Activated naive CD4-positive, alpha-beta T cell treated with Interleukin-2 at 50 U/mL for 16 hours (primary cell): ENCODE measurements at places on chromosomes 16 and 17.

GRCh38 chr17:73747221-73748002, 103.2 kb upstream of the SDK2 start:
- DNase-seq: no peak

- DNase-seq: no peak
Measured at GRCh38 chr17:32494621-32495358, 8.0 kb downstream of the CDK5R1 start.

DNA sequence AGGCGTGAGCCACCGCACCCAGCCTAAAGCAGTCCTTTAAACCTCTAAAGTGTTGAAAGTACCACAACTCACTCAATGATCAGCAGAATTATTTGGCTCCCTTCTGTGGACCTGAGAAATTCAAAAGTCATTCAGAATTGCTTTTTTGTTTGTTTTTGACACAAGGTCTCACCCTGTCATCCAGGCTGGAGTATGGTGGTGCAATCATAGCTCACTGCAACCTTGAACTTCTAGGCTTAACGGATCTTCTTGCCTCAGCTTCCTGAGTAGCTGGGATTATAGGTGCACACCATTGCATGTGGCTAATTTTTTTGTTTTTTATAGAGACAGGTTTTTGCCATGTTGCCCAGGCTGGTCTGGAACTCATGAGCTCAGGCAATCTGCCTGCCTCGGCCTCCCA, 44.3 kb downstream of the TRAF4 start:
- DNase-seq: no peak

DNA sequence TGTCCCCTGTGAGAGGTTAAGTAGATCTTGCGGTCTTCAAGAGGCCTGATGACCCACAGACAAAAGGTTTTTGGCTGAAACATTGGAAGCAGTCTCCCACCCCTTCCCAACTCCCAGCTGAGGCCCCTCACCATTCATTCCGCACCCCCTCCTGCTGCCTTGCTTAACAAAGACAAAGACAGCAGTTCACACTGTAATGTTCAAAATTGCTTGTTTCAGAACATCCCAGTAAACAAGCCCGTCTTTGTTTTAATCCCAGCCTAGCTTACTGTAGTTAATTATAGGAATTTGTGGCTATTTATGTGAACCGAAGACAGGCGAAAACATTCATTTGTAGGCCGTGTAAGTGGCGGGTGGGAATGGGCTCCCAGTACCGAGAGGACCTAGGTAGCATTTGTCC, 55.7 kb downstream of the IRX5 start:
- no peak for DNase-seq

- DNase-seq: no peak
Measured at GRCh38 chr17:5785867-5786509, 201.7 kb upstream of the NLRP1 start.

DNA sequence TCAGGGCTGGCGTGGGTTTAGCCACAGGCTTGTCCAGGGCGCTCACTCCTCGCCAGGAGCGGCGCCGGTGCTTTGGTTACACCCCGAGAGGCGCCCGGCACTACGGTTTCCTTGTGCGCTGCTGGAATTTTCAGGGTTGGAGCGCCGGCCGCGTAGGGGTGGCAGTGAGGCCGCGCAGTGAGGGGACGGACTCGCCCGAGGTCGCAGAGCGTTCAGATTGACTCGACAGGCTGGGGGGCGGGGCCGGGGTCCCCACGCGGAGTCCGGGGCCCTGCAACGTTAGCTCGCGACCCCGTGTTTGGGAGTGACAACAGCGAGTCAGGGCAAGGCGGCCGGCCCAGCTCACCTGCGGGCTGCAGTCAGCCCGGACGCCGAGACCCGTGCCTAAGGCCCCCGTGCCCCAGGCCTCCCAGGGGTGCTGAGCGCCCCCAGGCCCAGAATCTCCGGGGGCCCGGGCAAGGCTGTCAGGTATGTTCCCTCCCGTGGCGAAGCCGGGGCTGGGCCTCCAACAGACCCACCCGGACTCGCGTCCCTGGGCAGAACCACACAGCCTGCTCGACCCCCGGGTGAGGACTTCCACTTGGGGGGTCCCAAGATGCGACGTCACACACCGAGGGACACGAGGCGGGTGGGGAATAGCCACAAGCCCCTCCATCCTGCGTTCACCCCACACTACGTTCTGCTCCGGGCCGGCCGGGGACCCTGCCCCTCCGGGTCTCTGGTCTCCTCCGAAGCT, 1.3 kb upstream of the ACTG1 start:
- peak; percentile 43 for DNase-seq

GRCh38 chr17:72764632-72765041, 327.9 kb downstream of the SLC39A11 start:
- DNase-seq: no peak

- no peak for DNase-seq
Measured at GRCh38 chr16:65284626-65285025, 162.8 kb upstream of the CDH11 start.

GRCh38 chr17:64974750-64975317, 55.6 kb upstream of the LRRC37A3 start:
- DNase-seq: no peak

GRCh38 chr17:800446-801242, 18.5 kb downstream of the MRM3 start:
- no peak for DNase-seq

DNA sequence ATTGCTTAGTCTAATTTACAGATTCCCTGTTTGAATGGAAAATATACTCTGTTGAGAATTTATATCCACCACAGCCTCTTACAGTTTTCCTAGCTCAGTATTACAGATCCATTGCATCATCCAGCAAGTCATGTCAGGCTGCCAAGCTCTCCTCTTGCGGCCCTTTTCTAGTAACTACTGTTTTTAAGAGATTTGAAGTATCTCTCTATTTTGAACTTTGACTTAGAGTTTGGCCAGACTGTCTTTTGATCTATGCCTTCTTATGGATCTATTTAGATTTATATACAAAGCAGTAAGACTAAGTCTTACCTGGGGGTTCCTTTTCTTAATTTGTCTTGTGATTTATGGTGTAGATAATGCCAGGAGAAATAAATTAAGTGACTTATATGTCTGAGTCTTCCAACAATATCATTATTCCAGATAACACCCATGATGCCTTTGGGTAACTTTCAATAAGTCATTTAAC, 53.1 kb upstream of the ABCC11 start:
- DNase-seq: no peak

DNA sequence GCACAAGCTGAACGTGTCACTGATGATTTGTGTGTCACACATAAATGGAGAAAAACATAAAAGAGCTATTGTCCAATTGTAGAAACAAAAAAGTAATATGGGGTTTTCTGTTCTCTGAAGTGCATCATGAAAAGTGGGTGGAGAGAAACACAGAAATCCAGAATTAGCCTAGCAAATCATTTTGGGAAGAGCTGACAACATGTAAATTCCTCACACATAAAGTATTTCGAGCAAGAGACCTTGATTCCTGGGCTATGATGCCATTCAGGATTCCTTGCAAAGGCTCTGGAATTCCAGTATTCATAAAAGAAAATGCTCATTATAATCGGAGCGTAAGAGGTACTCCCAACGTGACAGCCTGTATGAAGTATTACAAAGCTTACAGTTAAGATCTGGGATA, 1.1 kb downstream of the DCUN1D3 start:
- no peak for DNase-seq

GRCh38 chr16:74521691-74522090, 85.2 kb downstream of the GLG1 start:
- no peak for DNase-seq

DNA sequence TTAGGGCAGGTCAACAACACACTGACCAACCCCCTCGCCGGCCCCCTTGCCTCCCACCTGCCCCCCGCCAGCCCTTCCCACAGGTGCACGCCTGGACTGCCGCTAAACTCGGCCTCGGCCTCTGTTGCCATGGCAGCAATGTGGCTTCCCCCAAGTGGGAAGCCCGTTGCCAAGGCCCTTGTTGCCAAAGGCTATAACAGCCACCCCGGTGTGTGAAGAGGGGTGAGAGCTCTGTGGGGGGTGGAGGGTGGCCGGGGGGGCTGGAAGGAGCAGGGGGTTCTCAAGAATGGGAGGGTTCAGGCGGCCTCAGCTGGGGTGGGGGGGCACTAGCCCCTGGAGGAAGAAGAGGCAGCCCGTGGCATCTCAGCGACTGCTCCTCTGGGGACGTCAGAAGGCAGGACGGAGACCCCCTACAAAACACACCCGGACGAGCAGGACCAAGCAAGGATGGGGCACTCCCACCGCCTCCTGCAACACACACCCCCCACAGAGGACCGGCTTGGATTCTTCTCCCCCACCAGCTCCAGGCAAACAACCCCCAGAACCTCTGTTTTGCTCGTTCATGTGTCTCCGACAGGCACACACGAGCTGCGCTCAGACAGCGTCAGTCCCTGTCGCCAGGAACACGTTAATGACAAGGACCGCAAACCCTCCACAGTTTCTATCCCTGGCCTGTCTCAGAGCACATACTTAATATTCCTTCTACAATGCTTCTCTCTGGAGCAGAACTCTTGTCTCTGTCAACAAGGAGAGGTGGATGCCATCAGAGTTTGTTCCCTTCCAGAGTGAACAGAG, 55.7 kb downstream of the ABR start:
- no peak for DNase-seq

- no peak for DNase-seq
Measured at GRCh38 chr17:81165246-81166032, at the start of gene PVALEF. TSS of gene PVALEF (plus strand) at chr17:81165507. CDS start at chr17:81181227, 15,720 bp downstream.

DNA sequence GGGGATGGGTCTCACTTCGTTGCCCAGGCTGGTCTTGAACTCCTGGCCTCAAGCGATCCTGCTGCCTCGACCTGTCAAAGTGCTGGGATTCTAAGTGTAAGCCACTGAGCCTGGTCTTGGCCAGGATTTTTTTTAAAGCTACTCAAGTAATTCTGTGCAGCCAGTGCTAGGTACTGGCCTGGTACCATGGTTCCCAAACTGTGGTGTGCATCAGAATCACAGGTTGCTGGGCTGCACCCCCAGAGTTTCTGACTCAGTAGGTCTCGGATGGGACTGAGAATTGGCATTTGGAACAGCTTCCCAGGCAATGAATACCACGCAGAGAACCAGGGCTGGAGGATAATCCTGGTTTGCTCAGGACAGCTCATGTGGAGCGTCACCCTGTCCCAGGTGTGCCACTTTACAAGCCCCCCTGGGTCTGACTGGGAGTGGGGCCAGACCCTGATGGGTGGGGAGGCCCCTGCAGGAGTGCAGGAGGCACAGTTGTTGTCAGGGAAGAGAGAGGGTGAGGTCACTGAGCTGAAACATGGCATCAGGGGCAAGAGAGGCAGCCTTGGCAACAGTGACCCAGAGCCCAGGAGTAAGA, 10.7 kb upstream of the MRPS23 start:
- no peak for DNase-seq

- no peak for DNase-seq
Measured at GRCh38 chr16:58426966-58427365, 34.7 kb downstream of the GINS3 start.

DNA sequence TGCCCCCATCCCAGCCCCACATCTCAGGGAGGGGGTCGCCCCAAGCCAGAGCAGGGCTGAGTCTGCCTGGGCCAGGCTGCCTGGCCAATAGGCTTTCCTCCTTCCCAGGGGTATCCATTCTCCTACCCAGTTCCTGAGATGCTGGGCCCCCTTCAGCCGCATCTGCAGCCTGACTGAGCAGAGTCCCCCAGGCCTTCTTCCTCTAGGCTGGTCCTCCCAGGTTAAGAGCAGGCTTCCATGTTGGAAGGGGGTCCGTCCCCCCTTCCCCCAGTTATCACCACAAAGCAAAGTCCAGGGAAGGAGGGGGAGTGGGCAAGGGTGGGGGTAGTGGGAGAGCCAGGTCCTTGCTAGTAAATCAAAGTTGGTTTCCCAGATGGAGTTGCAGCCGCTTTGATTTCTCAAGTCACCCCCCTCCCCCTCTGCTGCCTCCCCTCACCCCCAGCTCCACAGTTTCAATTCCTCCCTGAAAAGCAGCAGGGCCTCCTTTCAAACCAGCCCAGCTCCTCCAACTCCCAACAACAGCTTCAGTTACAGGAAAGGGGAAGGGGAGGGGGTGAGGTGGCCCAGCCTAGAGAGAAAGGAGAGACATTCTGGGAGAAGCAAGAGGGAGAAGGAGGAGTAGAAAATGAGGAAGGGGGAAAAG, 9.5 kb upstream of the FZD2 start:
- no peak for DNase-seq

GRCh38 chr16:3868967-3869366, 11.5 kb downstream of the CREBBP start:
- no peak for DNase-seq

GRCh38 chr17:81566461-81567126, 14.4 kb upstream of the FAAP100 start:
- DNase-seq: no peak

- DNase-seq: no peak
Measured at GRCh38 chr16:73428121-73428520, 380.2 kb upstream of the ZFHX3 start.

DNA sequence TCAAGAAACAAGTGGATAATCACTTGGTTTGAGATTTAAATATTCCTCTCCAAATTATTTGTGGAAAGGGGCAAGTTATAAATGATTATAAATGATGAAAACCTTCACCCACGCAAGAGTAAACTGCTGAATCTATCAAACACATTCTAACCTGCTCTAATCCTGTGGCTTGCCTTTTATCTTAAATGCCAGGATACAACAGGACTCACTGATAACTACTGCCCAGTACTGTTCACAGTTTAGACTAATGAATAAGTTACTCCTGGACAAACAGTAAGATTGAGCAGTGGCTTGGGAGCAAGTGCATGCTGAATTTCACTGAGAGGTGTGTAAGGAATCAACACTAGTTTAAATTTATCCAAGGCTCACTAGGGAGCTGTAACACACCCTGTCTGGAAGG, 31.1 kb downstream of the IGF2BP1 start:
- no peak for DNase-seq

DNA sequence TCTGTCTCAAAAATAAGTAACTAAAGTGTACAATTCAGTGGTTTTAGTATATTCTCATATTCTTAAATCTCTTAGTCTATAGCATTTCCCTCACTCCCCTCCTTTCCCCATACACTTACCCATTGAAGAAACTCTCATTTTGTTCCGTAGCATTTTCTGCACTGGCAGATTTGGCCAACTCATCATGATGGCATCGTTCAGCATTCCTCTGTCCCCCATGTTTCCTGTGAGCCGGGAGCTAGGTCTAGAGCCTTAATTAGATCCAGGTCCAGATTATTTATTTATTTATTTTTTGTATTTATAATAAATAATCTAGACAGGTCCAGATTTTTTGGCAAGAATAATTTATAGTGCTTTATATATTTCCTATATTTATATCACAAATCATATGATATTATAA, 31.0 kb downstream of the HEATR3 start:
- DNase-seq: no peak
